Right lobe of liver (tissue), 6 donors: ENCODE measurements at places on chromosomes 7 and 10.

- DNase-seq = peak; percentile 90
These were observed at the start of gene FKBP9 for GRCh38 chr7:32957326-32958045. Gene FKBP9 (plus strand): TSS chr7:32957440. CDS start chr7:32957574, 134 bp downstream.

DNA sequence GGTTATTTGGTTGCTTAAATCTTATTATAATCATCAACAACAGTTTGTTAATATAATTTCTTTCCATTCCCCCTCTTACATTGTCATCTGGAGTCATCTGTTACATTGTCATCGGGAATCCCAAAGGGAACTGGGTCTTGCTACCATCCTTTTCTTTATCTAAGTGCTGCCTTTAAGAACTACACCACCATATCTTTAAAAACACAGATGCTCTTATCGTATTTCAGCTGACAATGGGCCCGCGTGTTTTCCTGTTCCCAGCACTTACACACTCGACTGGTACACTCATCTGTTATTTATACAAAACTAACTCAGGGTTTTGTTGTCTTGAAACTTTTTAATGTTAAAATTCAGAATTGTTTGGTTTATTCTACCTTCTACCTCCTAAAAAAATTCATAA lies 256.2 kb upstream of the MGMT start:
- no peak for DNase-seq

DNA sequence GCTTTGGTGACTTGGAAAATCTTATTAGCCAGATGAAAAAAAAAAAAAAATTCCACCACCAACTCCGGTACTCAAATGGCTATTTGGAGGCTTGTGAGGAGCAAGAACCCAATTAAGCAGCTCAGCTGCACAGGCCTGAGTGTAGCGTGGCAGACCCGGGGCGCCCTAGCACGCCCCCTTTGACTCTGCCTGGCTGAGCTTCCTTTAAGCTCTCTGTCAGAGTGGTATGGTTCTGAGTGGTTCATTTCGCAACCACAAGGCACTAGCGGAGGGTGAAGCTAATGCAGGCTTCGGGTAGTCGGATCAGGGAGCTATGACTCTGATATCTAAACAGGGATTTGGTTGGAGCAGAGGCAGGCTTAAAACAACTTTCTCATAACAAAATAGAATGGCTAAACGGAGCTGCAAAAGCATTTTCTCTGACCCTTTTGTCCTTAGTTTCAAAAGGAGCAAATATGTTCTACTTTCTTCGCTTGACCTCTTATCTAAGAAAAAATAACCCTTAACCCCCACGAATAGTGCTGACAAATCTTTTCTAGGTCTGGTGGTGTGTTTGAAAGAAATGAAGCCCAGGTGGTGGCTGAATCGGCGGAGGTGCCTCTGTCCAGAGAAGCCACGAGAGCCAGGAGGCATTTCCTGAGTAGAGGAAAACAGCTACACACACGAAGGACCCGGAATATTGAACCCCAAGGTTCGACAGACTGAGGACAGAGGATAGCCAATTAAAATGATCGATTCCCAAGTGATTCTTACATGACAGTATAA lies 285.4 kb upstream of the GLI3 start:
- DNase-seq = no peak

DNA sequence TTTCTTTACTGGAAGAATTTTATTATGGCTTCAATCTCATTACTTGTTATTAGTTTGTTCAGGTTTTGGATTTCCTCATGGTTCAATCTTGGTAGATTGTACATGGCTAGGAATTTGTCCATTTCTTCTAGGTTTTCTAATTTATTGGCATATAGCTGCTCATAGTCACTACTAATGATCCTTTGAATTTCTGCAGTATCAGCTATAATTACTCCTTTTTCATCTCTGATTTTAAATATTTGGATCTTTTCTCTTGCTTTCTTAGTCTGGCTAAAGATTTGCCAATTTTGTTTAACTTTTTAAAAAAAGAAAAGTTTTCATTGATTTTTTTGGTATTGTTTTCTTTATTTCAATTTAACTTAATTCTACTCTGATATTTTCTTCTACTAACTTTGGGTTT lies 59.2 kb downstream of the SLC13A1 start:
- DNase-seq = no peak

DNA sequence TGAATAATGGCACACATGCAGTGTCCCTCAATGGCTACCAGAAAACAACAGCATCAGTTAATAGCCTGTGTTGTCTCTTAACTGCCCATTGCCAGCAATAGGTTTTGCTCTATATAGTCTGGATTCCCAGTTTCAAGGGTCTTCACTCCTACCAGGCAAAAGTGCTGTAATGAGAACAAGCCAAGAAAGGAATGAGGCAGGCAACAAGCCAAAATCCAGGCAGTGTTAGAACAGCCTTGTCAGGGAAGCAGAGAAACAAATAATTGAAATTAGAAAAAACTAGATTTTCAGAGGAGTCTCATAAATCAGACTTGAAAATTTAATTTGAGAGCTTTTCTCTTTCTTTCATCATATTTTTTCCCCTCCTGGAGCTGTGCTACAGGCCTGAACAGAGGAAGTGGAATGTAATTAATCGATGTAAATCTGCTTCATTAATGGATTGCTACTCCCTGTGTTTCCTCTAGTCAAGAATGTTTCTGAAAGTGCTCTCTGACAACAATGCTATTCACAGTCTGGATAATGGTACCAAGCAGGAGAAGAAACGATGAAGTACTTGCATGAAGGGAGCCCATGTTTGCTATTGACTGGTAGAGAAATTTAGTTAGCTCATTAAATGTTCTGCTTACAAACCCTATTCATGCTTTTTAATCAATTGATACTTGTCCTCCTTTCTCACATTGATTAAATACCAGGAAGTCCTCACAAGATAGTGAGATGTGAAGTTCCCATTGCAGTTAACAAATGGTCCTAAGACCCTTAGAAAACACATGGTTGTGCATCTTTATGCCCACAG lies 202.0 kb upstream of the LRRTM3 start:
- DNase-seq = no peak

DNA sequence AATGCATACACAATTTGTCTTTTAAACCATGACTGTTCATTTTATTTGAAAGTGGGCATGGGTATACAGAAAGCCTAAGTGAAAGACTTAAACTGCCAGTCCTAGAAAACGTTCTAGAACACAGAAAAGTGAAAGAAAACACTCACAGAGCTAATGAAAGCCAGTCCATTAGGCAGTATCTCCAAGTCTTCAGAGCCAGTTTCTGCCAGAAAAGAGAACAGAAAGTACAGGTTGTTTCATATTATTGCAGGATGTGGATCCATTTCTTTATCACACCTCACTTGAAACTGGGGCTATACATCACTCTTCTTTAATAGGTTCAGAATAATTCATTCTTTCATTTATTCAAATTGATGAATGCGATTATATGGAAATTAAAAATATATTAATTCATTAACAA lies 7.7 kb downstream of the PON1 start:
- no peak for DNase-seq

DNA sequence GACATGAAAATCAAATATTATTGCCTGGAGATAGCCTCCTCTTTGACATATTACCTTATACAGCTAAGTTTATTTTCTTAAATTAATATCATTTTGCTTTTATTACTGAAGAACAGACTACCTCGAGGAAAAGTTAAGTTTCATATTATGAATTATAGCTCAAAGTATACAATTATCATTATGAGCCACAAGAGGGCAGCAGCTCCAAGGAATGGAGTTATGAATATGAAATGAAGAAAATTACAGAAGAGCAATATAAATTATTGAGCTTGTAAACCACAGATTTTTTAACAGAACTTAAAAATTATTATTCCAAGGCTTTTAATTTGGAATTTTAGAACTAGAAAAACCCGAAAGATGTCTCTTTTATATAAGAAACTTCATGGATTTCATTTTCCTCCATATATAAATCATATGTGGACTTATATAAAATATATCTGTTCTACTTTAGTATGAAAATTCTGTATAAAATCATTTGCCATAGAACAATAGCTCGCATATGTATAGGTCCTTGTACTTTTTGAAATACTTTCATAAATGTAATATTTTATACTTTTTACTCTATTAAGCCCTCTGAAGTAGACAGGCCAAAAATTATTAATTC lies 40.1 kb downstream of the IQUB start:
- DNase-seq = no peak

DNA sequence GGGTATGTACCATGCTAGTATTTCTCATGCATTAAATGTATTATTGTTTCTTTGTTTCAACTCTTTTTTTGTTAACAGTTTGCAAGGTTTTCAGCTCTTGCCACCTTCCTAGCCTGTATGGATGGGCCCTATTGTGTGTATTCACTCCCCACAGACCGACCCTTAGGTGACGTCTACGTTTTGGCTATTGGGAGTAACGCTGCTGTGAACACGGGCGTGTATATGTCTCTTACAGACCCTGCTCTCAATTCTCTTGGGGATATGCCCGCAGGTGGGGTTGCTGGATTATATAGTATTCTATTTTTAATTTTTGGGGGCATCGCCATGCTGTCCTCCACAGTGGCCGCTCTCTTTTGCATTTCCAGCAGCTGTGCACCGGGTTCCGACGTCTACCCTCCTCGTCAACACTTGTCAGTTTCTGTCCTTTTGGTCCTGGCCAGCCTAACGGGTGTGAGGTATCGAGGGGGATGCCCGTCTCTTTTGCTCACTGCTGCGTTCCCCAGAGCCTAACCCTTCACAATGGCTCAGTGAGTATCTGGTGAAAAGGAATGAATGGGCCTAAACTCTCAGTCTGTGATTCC lies 64.1 kb upstream of the GNA12 start:
- DNase-seq = no peak

GRCh38 chr7:118214051-118214832 lies 10.3 kb upstream of the ANKRD7 start:
- DNase-seq = peak; percentile 58

DNA sequence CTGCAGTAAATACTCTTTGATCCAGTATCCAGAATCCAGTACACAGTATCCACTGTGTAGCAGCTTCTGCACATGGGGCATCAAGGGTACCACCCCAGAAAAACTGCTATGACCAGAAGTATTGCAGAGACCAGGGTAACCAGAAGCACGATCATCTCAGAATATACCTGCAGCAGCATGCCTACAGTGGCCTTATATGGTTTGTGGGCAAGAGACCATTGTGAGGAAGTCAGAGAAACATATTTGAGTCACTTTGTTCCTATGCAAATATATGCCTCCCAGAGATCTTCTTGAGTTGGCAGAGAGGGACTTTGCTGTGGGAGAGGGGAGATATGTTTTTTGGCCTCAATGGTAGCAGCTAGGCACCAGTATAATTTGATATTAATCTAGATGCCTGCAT lies 206.4 kb upstream of the LRRTM3 start:
- no peak for DNase-seq

DNA sequence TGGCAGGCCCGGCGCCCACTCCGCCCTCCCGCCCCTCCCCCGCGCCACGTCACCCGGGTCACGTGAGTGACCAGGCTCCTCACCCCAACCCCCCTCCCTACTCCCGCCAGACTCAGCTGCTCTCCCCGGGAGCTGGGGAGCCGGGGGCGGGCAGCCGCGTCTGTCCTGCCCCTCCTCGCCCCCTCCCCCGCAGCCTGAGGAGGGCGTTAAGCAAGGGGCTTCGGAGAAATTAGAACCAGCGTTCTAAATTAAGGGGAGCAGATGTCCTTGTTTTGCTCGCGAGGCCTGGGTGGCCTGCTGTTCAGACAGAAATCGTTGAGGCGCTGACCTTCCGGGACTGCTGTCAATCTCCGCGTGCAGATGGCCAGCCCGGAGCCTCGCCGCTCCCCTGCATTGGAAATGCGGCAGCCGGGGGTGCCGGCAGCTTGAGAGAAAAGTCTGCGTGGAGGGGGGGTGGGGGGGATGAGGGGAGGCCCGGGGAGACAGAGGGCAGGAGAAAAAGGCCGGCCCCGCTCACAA lies 102.2 kb upstream of the ZNF438 start:
- DNase-seq = peak; percentile 79

GRCh38 chr10:5533098-5533731 lies 8.5 kb downstream of the CALML3 start:
- DNase-seq = no peak

GRCh38 chr7:32564542-32564941 lies 69.3 kb downstream of the AVL9 start:
- DNase-seq = no peak

GRCh38 chr10:78756604-78757343 lies 312.0 kb upstream of the ZMIZ1 start:
- peak; percentile 75 for DNase-seq

DNA sequence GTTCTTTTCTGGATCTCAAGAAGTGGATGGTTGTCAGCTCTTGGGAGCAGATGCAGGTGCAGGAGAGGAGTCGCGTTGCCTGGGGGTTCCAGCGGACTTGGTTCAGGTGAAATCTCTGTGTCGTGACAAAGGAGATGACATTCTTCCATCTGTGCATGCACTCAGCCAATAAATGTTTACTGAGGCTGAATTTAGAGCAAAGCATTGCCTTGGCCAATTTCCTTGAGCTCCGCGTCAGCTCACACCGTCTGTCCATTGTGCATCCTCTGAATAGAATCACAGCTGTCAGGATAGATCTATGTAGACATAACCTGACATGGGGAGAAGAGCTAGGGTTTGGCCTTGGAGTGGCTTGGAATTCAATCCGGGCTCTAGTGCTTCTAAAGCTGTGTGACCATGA lies 343.7 kb downstream of the GLRX3 start:
- DNase-seq = no peak
